AG04450 (cell line): ENCODE measurements at places on chromosomes 3 and 15. TPM values are rescaled to one million over a fixed set of nuclear protein-coding genes. Genes with fewer than 3 reads are reported as not detected.

DNA sequence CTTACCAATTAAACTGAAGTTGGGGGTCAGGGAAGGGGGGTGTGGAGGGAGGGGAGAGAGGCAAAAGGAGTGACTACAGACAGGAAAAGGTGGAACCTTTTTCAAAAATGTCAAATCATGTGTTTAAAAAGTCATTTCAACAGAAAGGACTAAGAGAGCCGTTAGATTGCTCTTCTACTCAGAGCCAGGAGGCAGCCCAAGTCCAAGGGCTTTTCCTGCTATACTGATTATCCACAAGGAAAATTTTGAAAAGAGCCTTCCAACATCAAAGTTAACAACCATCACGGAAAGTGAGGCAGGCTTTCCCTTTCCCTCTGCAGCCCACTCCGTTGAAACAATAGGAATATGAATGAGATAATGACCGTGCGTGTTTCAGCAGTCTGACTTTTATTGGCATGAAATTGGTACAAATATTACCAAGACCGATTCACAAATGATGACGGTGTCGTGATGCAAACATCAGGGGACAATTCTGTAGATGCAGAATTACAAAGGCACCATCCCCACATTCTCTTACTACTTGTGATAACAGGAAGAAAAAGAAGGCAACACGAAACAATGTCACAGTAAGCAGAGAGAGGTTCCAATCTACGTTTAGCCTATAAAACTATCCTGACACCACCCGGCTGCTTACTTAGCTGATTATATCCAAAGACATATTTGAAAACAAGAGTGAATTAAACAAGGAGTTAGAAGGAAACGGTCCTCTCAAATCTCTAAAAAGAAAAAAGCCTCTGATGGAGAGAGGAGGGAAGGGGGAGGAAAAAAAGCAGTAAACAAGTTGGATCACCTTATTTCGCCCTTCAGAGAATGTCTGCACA is 453.7 kb downstream of the FOXP1 start:
- no peak for DNase-seq

DNA sequence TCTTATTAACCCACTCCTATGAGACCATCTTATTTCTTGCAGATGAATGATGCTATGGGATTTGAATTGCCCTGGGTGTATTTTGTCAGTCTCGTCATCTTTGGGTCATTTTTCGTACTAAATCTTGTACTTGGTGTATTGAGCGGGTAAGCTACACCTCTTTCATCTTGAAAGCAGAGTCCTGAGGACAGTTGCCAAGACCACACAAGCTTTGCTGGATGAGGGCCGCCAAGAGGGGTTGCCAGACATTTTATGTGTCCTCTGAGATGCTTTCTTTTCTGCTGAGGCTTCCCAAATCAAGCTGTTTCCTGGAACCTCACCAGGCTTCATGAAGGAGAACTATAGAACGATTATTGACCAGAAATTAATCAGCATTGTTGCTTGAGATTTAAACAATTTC is 173.2 kb downstream of the CHDH start:
- no peak for DNase-seq

DNA sequence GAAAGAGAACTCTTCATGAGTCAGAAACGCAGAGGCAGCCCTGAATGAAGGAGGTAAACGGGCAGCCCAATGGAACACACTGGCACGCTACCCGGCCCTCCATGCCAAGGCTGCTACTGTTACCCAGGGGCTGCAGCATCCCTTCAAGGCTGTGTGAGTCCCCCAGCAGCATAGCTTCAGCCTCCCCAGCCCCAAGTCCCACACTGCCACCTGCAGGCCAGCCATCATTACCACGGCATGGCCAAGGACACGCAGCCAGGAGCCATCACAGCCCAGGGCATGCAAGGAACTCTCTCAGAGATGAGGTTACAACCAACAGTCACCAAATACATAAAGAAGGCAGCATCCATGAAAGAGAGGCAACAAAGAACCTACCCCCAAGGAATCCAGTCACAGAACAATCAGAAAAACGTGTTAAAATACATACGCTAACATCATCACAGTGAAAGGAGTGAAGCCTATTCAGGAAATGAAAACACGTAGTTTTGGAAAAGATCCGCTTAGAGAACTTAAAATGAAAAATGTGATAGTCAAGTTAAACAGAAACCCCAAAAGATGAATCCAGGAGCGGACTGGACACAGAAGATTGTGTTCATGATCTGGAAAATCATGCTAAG is 22.4 kb downstream of the PLA2G4F start:
- no peak for DNase-seq

GRCh38 chr15:23671481-23671880 is 15.6 kb downstream of the NDN start:
- DNase-seq, result no peak

GRCh38 chr3:16767006-16767405 is 117.7 kb upstream of the PLCL2 start:
- no peak for DNase-seq

- no peak for DNase-seq
Measured at GRCh38 chr3:5774337-5774736, 586.8 kb downstream of the EDEM1 start.

DNA sequence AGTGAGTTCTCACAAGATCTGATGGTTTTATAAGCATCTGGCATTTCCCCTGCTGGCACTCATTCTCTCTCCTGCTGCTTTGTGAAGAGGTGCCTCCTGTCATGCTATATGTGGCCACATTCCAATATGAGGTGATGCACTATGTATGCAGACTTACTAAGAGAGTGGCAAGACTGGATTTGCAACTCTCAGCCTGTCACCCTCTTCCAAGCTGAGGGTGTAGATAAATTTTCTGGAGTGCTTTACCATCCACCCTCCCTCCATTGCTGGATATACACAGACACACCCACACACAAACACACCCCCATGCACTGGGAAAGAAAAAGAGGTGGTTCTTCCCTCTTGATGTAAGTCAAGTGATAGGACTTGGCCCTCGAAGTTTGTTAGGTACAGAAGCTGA is 30.2 kb upstream of the CHMP2B start:
- DNase-seq, result no peak

Gene CD80
- not detected in 2 replicates for polyA plus RNA-seq

DNA sequence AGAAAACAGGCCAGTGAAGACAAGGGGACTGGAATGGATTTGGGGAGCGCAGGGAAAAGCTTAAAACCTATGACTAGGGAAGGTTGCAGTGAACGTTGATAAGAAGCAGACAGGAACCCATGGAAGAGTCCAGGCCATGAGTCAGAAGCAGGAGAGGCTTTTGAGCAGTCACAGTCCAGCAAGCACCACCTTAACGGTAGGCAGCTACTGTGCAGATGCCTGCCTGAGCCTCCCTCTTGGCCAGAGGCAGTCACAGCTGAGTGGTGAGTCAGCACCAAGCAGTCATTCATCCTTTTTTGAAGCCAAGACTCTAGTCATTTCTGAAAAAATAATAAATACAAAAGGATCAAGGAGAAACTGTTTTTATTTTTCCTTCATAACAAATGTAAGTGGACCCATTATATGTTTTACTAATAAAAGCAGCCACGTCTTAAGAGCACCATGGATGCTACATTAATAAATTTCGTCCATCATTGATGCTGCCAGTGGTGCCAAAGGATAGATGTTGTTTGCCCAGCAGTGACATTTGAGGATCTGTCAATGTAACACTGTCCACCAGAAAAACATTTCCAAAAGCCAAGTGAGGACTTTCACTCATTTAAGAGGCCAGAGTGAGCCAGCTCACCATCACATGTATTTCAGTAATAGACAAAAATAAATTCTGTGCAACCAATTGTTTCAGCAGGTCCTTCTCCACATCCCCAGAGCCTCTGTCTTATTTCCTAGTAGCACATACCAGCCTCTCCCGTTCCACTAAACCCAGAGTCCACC is 42.1 kb upstream of the ACTC1 start:
- peak; percentile 68 for DNase-seq

DNA sequence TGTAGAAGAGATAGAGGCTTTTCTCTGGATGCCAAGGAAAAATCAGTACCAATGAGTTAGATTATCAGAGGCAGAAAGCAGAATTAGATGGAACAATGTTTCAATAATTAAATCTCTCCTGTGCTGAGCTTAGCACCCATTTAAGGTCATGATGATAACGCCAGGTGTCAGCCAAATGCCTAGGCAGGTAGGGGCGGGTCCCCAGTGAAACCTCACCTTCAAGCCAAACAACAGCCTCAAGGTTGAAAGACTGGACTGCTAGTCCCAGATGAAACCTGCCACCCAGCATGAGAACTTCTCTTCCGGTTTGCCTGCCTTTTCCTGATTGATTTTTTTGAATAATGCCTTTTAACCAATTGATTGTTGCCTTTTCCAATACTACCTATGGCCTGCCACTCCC is 363.0 kb downstream of the PLOD2 start:
- DNase-seq, result no peak

DNA sequence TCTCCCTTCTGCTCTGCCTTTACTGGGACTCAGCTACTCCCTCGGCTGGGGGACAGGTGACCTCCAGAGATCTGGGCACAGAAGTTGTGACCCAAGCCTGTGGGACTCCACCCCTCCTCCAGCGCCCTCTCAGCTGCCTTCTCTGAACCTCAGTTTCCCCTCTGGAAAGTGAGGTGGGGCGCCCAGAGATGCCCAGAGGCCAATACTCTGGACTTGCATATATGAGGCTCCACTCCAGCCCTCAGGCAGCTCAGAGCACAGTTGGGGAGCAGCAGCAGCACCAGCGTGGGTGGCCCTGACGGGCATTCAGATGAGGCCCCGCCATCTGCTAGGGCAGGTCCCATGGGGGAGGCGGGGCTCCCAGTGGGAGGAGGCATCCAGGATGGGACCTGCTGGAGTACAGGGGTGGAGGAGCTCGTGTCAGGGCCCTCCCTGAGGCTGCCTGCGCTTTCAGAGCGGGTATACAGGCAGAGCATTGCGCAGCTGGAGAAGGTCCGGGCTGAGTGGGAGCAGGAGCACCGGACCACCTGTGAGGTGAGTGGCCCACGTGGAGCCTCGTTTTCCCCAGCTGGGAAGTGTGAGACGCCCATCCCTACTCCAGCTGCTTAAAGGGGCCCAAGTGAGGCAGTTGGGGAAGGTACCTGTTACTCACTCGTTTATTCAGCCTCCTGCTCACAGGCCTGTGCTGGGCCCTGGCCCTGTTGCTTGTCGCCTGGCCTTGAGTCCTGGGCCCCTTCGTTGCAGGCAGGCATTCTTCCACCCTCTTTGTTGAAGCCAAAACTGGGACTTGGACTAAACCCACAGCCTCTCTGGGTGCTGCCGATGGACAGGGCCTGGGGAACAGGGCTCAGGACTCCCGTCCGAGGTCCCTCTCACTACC is 35.4 kb downstream of the PSTPIP1 start:
- no peak for DNase-seq

- DNase-seq, result no peak
Measured at GRCh38 chr15:57445872-57446271, 69.6 kb downstream of the CGNL1 start.

Gene TMEM207
- polyA plus RNA-seq, result not detected in 2 replicates

Gene GHRL
- polyA plus RNA-seq, result 0.10 TPM in 1 of 2 replicates, not detected in the other

Gene ITIH1
- not detected in 2 replicates for polyA plus RNA-seq

Gene DUOXA2
- not detected in 2 replicates for polyA plus RNA-seq

GRCh38 chr3:195260280-195260905 is 10.6 kb downstream of the XXYLT1 start:
- no peak for DNase-seq

DNA sequence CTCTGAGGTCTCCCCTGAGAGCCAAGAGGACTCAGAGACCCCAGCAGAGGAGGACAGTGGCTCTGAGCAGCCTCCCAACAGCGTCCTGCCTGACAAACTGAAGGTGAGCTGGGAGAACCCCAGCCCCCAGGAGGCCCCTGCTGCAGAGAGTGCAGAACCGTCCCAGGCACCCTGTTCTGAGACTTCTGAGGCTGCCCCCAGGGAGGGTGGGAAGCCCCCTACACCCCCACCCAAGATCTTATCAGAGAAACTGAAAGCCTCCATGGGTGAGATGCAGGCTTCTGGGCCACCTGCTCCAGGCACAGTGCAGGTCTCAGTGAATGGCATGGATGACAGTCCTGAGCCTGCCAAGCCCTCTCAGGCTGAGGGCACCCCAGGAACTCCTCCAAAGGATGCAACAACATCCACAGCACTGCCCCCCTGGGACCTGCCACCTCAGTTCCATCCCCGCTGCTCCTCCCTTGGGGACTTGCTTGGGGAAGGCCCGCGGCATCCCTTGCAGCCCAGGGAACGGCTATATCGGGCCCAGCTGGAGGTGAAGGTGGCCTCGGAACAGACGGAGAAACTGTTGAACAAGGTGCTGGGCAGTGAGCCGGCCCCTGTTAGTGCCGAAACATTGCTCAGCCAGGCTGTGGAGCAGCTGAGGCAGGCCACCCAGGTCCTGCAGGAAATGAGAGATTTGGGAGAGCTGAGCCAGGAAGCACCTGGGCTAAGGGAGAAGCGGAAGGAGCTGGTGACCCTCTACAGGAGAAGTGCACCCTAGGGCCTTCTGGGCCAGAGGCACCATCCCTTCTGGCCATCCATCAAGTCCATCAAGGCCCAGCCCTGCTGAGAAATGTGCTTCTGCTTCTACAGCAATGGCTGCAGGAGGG is 23.6 kb downstream of the PLEKHO2 start:
- no peak for DNase-seq

DNA sequence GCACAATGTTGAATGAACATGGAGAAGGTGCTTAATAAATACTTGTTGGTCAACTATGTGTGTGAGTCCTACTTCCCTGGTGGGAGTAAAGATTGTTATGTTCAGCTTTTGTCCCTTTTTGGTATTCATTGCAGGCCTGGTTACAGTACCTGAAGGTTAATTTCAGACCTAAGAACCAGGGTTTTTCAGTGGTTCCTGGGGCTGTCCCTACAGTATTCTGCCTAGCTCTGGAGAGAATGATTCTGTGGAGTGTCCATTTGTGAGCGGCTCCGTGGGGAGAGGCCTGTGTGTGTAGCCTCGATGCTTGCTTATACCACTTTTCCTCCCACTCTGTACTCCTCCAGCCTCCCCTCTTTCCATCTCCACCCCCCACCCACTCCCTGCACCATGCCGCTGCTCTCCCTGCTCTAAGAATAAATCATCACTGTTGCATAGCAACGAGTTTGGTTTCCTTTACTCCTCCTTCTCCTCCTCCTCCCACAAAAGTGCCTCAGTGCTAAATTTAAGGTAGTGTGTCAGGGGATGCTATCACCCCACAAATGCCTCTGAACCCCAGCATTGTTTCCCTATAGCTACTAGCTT is 150.6 kb upstream of the ROPN1 start:
- DNase-seq, result no peak

- DNase-seq, result peak; percentile 68
Measured at GRCh38 chr3:56758539-56758981, 43.2 kb downstream of the ARHGEF3 start.

Gene MGA
- polyA plus RNA-seq, result 8.5 and 9.7 TPM in 2 replicates

- no peak for DNase-seq
Measured at GRCh38 chr15:69767191-69767590, 314.6 kb downstream of the RPLP1 start.

DNA sequence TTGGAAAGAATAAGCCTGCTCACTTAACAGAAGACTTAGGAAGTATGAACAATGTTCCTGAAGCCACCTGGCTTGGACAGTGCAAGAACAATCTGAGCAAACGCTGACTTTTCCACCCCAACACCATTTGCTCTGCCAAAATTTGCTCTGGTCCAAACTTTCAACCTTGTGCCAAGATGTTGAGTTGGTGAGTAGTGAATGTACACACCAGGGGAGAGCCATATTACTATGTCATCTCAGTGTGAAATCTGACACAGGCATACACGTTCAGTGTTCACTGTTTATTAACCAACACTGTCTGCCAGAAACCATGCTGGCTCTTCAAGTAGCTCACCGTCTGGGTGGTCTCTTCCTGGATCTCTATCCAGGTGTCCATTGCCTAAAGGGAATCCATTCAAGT is 152.9 kb upstream of the LPP start:
- no peak for DNase-seq

Gene RTP1
- not detected in 2 replicates for polyA plus RNA-seq
